Activated CD8-positive, alpha-beta T cell treated with anti-CD3 and anti-CD28 coated beads for 36 hours (primary cell): ENCODE measurements at places on chromosomes 5 and 9. TPM values are rescaled to one million over a fixed set of nuclear protein-coding genes. Genes with fewer than 3 reads are reported as not detected.

DNA sequence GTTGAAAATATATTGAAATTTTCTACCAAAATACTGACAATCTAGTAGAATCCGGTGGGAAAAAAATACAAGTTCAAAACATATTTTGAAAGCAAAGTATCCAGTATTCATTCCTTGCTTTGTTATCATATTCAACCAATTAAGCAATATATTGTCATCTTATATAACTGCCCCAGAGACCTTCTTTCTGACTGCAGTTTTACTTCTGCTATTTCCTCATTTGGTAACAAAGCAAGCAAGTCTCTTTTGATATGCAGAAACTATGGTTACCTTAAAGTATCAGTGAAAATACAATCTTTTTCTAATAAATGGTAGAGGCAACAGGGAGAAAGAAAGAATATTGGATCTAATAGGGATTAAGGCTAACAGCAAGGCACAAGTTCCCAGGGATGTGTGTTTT is 663.7 kb upstream of the MEF2C start:
- H3K36me3 ChIP-seq, result no peaks in the 10 kb centered on the region
- DNase-seq, result no peak
- H3K4me1 ChIP-seq, result no peaks in the 10 kb centered on the region
- no peaks in the 10 kb centered on the region for H3K27me3 ChIP-seq
- no peak overlapping the region for H3K4me3 ChIP-seq

- no peak for DNase-seq
- no peaks in the 10 kb centered on the region for H3K27me3 ChIP-seq
- H3K36me3 ChIP-seq, result peaks cover 2% of the 10 kb centered on the region
- H3K27ac ChIP-seq, result no peak overlapping the region
Measured at GRCh38 chr9:134027561-134027960, 2.3 kb downstream of the BRD3OS start.

DNA sequence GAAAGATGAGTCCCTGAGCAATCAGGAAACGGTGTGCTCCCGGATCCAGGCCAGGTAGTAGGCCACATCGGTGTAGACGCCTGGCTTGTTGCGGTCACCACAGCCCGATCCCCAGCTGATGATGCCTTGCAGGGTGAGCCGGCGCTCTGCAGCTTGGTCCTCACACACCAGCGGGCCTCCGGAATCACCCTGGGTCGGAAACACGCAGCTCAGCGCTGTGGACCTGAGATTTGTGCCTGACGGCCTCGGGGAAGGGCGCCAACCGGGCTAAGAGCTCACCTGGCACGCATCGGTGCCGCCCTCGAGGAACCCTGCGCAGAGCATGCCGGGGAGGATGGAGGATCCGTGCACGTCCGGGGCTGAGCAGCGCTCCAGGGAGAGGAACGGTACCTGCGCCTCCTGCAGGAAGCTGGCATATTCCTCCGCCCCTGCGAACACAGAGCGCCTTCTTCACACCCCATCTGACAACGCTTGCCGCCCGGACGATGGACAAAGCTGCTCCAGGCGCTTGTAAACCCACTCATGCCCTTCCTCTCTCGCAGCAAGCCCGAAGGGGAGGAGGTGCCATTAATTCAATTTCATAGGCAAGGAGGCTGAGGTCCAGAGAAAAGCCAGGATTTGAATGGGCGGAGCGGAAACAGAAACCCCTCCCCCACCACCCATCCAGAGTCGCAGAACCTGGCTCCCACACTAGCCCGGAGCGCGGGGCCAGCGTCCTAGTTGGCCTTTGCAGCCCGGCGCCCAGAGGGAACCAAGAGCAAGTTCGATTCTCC is 2.0 kb upstream of the PFN3 start:
- peak overlapping the region; percentile 73 for H3K4me3 ChIP-seq
- H3K4me1 ChIP-seq, result peaks cover 26% of the 10 kb centered on the region
- peaks cover 23% of the 10 kb centered on the region for H3K27me3 ChIP-seq

Gene ADGRD2
- total RNA-seq, result not detected

Gene FOXD4L4
- not detected for total RNA-seq
